Left forelimb (tissue), 1 donor: ENCODE measurements at places on chromosomes 1 and 21.
A peak's percentile ranks its signal among the peaks of the same experiment; 100 is the strongest.

DNA sequence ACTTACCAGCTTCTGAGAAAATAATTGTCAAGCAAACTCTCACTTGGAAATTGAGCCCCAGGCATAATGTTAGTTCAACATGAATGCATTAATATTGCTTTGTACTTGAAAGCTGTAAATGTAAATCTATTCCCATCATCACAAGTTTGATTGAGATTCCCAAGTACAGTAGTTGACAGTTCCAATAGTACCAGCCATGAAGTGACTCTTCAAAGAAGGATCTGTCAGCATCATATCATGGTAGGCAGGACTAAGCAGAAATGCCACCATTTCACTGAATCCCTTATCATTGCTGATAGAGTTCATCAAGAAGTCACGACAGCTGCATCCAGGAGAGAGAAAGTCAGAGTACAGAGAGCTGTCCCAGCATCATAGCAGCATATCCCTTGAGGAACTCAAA, 348.7 kb downstream of the OMA1 start:
- DNase-seq, result no peak

DNA sequence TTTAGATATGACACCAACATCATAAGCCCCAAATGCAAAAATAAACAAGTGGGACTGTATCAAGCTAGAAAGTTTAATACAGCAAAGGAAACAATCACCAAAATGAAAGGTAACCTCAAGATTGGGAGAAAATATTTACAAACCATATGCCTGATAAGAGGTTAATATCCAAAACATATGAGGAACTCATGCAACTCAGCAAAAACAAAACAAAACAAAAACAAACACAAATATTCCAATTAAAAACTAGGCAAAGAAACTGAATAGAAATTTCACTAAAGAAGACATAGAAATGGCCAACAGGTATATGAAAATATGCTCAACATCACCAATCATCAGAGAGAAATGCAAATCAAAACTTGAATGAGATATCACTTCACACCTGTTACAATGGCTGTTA, 116.5 kb upstream of the ATP1B1 start:
- no peak for DNase-seq

GRCh38 chr21:41121785-41122415, 46.1 kb upstream of the BACE2 start:
- DNase-seq, result peak; percentile 82

GRCh38 chr21:22791986-22792560, 1793.9 kb downstream of the NCAM2 start:
- DNase-seq, result no peak

- no peak for DNase-seq
Measured at GRCh38 chr1:75533085-75533484, 77.8 kb downstream of the SLC44A5 start.

GRCh38 chr1:117681901-117682250, 76.0 kb downstream of the TENT5C start:
- no peak for DNase-seq

DNA sequence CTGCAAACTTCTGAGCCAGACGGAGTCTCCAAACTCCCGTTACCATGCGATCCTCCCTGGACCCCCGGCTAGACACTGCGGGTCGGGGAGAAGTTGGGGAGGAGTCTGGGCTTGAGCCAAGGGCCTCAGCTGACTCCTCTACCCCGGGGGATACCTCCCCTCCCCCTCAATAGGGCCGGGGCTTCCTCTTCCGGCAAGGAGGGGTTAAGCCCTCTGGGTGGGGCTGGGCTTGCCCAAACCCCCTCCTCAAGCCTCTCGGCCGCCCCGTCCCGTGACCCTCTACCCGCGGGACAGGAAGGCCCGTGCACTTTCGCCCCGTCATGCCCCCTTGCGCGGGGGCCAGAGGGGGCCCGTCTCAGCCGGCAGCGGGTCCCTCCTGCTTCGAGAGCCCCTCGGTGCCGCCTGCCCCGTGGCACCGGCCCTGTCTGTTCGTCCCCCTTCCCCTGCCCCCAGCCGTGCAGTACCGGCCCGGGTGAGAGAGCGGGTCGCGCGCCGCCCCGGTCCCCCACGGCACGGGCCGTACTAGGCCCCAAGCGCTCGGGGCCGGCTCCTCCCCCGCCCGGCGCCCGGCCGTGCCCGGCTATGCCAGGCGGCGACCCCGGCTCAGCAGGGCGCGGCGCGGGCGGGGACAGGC, 652 bp downstream of the ARL8A start:
- no peak for DNase-seq

DNA sequence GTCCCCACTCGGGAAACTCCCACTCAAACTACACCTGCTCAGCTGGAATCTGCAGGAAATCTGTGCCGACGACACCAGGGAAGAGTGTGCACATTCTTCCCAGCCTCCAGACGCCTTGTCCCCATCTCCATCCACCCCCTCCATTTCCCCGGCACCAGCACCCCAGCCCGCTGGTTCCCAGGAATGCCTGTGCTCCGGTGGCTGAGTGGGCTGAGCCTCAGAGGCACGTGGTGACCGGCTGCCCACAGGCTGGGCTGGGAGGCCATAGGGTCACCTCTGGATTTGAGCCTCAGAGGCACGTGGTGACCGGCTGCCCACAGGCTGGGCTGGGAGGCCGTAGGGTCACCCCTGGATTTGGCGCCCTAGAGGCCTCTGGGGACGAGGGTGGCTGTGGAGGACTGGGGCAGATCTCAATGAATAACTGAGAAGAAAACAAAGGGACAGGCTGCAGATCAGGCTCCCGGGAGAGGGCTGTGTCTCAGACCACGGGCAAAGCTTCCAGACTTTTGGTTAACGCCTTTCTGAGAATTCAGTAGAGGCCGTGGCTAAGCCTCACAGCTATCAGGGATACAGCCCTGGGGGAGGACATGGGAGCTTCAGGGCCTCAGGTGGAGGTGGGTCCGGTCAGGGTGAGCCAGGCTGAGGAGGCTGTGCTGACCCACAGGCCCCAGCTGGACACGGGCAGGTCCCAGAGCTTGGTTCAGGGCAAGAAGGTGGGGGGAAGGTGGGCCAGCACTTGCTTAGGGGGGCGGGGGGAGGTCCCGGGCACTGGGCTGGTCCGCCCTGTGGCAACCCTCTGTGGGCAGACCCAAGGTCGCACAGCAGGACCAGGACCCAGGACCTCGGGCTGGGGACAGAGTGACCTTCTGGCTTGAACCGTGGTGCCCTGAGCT, 17.3 kb upstream of the TTLL10 start:
- no peak for DNase-seq

DNA sequence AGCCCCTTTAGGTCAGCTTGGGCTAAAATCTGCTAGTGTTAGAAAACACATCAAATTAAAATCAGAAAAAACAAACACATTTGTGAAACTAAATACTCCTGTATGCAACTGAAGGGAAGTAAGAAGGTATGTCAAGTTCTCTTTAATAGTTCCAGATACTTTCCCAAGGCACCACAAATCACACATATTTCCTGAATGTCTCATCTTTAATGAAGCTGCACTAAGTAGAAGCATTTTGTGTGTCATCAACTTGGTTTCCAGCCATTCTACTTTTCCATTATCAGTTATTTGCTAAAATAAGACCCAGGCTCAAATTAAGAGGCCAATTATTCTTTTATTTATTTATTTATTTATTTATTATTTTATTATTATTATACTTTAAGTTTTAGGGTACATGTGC, 34.7 kb downstream of the CRB1 start:
- DNase-seq, result no peak

DNA sequence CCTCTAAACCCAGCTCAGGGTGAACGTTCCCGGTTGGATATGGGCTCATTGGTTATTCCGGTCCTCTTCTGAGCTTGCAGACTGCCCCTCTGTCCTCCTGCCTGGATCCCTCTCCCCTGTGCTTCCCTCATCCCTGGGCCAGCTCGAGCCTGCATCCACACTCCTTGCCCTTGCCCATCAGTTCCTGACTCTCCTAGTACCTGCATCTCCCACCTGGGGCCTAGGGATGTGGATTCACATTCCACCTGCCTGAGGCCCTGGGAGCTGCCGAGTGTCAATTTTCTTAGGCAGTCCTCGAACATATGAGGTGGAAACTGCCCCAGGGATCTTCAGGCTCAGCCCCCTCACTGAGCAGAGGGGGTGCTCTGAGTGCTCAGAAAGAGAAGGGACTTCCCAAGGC, 252.2 kb downstream of the GRIK3 start:
- DNase-seq, result no peak

DNA sequence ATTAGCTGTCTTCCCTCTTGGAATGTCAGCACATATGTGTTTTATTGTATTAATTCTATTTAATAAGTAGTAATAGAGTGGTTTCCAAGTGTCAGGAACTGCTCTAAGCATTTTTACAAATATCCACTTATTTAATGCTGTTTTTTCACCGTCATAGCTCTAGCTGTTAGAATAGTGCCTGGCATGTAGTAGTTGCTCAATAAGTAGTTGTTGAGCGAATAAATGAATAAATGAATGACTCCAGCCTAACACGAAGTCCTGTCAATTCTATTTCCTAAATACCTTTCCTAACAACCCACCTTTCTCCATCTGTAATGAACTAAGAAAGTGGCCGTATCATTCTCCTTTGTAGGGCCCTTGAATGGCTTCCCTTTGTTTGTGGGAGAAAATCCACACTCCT, 312.5 kb downstream of the DISC1 start:
- no peak for DNase-seq
